ENCODE measurements at places on chromosomes 5 and 9.
A peak's percentile ranks its signal among the peaks of the same experiment; 100 is the strongest.

- ATAC-seq, result peak; percentile 16
These were observed 36.1 kb downstream of the LHFPL2 start for GRCh38 chr5:78612227-78613150.

- peak; percentile 45 for ATAC-seq
These were observed 90.4 kb downstream of the ZNF608 start for GRCh38 chr5:124655921-124656511.

GRCh38 chr9:130289711-130290241, 24.2 kb downstream of the HMCN2 start:
- peak; percentile 26 for ATAC-seq

- no peak for ATAC-seq
These were observed 396.5 kb upstream of the MEF2C start for GRCh38 chr5:89279391-89280036.

GRCh38 chr5:154465169-154465568, 12.9 kb downstream of the HAND1 start:
- no peak for ATAC-seq

DNA sequence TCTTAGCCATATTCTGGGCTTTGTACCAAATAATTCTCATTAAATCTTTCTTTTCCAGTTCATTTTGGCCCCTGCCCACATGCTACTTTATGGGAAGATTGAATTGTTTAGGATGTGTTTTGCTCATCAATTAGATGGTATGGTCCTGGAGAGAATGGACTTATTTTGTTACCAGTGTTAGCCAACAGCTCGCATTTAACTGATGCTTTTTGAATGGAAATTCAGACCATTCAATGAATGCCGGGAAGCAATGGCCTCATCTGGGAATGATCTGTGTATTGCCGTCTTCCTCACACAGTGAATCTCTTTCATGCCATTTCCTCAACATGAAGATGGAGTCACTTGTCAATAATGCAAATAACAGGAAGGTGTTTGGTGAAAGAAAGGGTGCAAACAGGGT, 370.6 kb upstream of the PIK3R1 start:
- no peak for ATAC-seq

- ATAC-seq, result no peak
These were observed 963 bp upstream of the CAST start for GRCh38 chr5:96660971-96661854.

Measured in SK-N-SH treated with all-trans-retinoic acid at 6 μM for 48 hours (cell line).